ENCODE measurements at places on chromosomes 5 and 9.

GRCh38 chr9:7238247-7238637, 480.5 kb downstream of the KDM4C start:
- H3K4me3 ChIP-seq: no peak overlapping the region
- H3K27ac ChIP-seq: no peak overlapping the region
- no peaks in the 10 kb centered on the region for H3K27me3 ChIP-seq
- DNase-seq: no peak

GRCh38 chr5:113273948-113274347, 160.8 kb downstream of the TSSK1B start:
- no peak for DNase-seq
- no peak overlapping the region for H3K4me3 ChIP-seq
- no peak overlapping the region for H3K27ac ChIP-seq
- H3K27me3 ChIP-seq: no peaks in the 10 kb centered on the region
- H3K4me1 ChIP-seq: no peaks in the 10 kb centered on the region

DNA sequence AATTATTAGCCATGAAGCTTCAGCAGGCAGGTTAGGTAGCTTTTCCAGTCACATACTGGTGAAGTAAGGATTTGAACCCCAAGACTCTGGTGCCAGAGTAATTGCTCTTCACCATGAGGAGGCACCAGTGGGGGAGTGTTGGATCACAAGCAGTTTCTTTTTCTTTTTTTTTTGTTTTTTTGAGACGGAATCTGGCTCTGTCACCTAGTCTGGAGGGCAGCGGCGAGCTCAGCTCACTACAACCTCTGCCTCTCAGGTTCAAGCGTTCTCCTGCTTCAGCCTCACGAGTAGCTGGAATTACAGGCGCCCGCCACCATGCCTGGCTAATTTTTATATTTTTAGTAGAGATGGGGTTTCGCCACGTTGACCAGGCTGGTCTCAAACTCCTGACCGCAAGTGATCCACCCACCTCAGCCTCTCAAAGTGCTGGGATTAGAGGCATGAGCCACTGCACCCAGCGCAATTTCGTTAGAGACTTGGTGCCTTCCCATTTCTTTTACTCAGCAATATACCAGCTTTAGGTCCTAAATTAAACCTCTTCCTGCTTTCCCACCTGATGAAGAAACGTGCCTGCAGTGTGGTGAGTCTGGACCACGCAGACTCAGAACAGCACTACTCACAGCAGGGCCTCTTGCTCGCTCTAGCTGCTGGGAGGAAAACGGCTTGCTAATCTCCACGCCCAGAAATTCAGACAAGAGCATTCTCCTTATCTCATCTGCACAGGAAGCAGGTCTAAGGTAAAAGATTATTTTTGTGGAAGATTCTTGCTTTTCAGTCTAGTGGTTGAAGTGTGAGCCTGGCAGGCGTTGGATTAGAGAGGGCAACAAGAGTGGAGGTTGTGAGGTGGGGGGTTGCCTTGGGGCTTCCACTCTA, at the start of gene S100Z:
Gene S100Z, plus strand, starts transcription at position 596 of the 873 bp plus-strand sequence. CDS start 25,346 bp downstream, outside the sequence.
- H3K27me3 ChIP-seq: no peaks in the 10 kb centered on the region
- no peaks in the 10 kb centered on the region for H3K36me3 ChIP-seq
- H3K27ac ChIP-seq: no peak within 1 kb of the TSS

- DNase-seq: no peak
- H3K27ac ChIP-seq: no peak overlapping the region
These were observed 211.2 kb upstream of the GLRA1 start for GRCh38 chr5:152135827-152136226.

DNA sequence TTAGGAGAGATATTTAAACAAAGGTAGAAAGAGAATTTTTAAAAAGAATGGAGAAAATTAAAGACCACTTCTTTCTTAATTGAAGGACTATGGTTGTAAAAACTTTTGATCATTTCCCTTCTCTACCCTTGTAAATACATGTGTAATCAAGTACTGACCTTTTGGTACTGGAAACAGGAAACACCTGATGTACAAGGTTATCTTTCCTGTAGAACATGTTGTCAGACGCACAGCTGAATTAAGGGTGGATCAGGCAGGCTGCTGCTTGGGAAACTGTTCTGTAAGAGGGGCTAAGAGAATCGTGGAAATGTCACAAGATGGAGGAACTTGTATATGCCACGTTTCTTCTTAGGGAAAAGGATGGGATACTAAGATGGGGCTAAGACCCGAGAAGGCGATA, 341.6 kb downstream of the ZNF608 start:
- no peak overlapping the region for H3K27ac ChIP-seq
- no peaks in the 10 kb centered on the region for H3K27me3 ChIP-seq
- no peak for DNase-seq

DNA sequence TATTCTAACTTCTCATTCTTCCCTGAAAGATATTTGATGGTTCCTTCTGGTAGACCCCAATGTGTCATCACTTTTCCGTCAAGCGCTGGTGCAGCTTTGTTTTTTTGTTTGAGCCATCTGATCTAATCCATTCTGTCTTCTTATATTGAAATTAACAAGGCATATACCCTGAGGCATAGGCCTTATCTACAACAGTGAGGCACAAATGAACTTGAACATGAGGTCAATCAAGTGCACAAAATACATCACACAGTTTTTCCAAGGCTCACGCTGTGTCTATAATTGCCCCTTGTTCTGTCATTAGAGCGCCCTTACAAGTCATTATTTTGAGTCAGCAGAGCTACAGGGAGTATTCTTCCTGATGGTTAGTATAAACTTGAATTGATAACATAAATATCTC, 406.6 kb downstream of the MAT2B start:
- no peak overlapping the region for H3K27ac ChIP-seq
- H3K4me1 ChIP-seq: no peaks in the 10 kb centered on the region
- no peaks in the 10 kb centered on the region for H3K27me3 ChIP-seq
- no peaks in the 10 kb centered on the region for H3K36me3 ChIP-seq

- no peaks in the 10 kb centered on the region for H3K36me3 ChIP-seq
- H3K4me3 ChIP-seq: no peak overlapping the region
- H3K27ac ChIP-seq: no peak overlapping the region
These were observed 16.7 kb upstream of the SCGB3A1 start for GRCh38 chr5:180607861-180608571.

- H3K36me3 ChIP-seq: peaks cover 27% of the 10 kb centered on the region
- H3K4me1 ChIP-seq: no peaks in the 10 kb centered on the region
- no peaks in the 10 kb centered on the region for H3K27me3 ChIP-seq
- H3K27ac ChIP-seq: peak overlapping the region; percentile 98
These were observed 472 bp downstream of the FBXO4 start for GRCh38 chr5:41925555-41925951.

DNA sequence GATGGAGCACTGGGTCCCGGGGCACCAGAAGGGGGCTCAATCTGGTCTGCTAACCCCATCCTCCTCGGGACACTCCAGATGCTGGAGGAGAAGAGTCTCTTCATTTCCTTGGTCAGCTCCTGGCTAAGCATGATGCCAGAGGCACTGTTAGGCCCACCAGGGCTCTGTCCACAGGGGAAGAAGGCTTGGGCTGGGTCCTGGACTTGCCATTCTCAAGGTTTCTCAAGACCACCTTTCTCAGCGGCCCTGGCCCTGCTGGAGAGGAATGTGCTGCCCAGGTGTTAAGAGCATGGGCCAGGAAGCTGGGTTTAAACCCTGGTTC, 7.9 kb downstream of the SH2D3C start:
- H3K27ac ChIP-seq: peak overlapping the region; percentile 64
- H3K4me3 ChIP-seq: peak overlapping the region; percentile 55
- H3K27me3 ChIP-seq: peaks cover 7% of the 10 kb centered on the region
- no peak for DNase-seq

GRCh38 chr5:6343951-6344592, 34.3 kb downstream of the MED10 start:
- no peaks in the 10 kb centered on the region for H3K4me1 ChIP-seq
- H3K27ac ChIP-seq: no peak overlapping the region
- H3K27me3 ChIP-seq: no peaks in the 10 kb centered on the region
- DNase-seq: no peak
- no peak overlapping the region for H3K4me3 ChIP-seq

DNA sequence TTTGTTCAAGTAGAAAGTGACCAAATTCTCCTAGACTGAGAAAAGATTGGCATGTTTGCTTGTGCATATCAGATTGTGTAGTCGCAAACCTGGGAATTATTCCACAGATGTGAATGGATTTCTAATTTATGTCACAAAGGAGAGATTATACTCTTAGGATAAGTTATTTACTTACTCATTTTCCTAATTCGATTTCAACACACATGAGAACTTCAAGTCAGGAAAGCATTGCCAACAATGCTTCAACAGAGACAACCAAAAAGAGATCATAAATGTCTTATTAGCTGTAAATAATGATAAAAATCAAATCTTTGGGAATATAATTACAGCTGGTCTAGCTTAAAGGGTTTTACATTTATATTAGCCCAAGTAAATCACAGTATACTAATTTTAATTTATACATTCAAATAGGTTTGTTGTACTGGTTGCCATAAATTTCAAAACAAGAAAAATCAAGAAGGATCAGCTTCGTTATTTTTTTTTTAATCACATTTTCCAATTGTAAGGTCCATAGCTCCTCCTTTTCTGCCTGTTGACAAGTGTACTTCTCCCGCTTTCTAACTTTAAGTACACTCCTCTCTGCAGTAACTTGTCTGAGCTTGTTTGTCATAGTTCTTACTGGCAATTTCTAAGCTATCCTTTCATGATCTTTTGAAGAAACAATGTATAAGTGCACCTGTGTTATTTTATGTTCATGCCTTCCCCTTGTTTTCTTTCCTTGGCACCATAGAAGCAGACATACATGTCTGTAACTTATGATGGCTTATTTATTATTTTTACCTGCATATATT, 246.6 kb downstream of the DEPDC1B start:
- H3K27ac ChIP-seq: no peak overlapping the region
- H3K4me1 ChIP-seq: no peaks in the 10 kb centered on the region
- H3K4me3 ChIP-seq: no peak overlapping the region
- no peaks in the 10 kb centered on the region for H3K36me3 ChIP-seq
- H3K27me3 ChIP-seq: no peaks in the 10 kb centered on the region

DNA sequence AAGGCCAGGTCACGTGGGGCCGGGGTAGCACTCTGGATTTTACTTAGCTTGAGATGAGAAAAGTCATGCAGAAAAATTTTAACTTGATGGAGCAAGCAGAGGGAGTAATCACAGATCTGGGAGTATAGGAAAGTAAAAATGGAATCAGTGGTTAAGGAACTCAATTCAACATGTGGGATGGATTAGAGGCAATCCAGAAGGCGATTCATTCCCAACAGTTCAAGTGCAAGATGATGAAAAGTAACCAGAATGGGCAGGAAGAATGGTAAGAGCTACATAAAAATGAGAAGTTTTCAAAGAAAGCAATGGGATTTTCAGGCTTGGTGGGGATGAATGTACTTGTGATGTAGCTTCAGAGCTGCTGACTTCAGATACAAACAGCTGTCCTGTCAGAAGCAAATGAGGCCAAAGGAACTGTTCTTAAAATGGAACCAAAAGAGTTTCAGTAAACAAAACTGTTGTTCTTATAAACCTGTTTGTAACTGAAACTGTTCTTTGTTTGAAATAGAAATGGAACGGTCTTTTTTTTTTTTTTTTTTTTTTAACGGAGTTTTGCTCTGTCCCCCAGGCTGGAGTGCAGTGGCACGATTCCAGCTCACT, 5.6 kb upstream of the SEC24A start:
- H3K27me3 ChIP-seq: no peaks in the 10 kb centered on the region
- DNase-seq: no peak
- H3K36me3 ChIP-seq: no peaks in the 10 kb centered on the region

DNA sequence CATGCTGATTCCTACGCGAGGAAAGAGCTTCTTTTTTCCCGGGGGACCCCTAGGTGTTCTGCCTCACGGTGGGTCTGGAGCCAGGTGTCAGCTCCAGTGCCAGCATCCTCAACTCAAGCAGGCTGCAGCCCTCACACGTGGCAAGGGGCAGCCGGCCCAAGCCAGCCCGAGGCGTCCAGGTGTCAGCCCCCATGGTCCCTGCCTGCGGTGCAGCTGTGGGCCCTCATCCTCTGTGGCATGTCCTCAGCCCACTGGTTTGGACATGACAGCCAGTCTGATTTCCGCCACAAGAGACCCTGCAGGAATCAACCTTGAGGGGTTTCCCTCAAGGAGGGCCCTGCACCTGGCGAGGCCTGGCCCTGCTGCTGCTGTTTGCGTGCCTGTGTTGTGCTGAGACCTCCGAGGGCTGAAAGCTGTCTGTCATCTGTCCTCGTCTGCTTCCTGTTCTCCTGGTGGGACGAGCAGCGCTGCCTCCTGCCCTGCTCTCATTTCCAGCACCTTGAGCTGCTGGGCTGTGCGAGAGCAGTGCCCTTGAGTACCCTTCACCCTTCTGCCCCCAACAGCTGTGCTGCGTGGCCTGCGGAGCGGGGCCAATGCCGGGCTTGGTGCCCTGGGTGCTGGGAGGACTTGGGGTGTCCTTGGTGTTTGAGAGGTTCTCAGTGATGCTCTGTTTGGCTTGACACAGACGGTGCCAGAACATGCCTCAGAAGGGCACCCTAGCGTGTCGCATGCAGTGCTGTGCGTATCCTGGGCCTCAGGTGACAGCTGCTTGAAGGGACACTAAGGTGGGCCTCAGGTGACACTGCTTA, 137.6 kb downstream of the CACNA1B start:
- no peaks in the 10 kb centered on the region for H3K36me3 ChIP-seq
- no peak overlapping the region for H3K27ac ChIP-seq
- DNase-seq: peak; percentile 60

DNA sequence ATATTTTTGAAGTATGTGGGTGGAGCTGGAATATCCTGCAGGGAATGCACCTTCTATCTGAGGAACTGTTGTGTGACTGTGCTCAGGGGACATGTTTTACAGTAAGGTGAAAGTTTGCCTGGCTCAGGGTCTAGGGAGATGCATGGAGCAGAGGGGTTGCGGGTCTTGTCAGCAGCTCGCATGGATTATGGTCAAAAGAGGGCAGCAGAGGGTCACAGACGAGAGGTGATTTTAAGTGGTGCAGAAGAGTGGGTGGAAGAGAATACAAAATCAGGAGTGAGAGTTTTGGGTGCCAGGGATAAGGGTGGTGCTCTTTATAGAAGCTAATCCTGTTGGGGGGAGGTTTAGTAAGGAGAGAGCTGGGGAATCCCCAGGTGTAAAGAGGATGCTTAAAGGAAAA, 53.5 kb upstream of the GRIN3A start:
- no peak for DNase-seq
- H3K4me1 ChIP-seq: no peaks in the 10 kb centered on the region
- H3K4me3 ChIP-seq: no peak overlapping the region
- no peaks in the 10 kb centered on the region for H3K36me3 ChIP-seq
- H3K27ac ChIP-seq: no peak overlapping the region

DNA sequence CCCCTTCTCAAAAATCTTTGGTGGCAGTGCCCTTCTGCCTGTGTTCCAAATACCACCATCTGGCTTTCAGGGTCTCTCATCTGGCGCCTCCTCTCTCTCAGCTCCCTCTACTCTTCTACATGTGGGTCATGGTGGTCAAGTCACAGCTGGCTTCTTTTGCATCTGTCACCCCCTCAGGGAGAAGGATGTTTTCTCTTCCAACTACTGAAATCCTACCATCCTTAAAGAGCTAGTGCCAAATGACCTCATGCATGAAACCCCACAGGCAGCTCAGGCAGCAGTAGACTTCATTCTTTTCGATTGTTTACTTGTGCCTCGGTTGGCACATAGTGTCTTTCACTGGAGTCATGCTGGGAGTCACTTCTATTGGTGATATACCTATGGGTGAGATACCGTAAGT, 219.2 kb downstream of the DCP2 start:
- no peaks in the 10 kb centered on the region for H3K27me3 ChIP-seq
- no peak for DNase-seq
- H3K4me1 ChIP-seq: no peaks in the 10 kb centered on the region
- H3K27ac ChIP-seq: no peak overlapping the region
